ENCODE measurements at places on chromosomes 12 and 14.

DNA sequence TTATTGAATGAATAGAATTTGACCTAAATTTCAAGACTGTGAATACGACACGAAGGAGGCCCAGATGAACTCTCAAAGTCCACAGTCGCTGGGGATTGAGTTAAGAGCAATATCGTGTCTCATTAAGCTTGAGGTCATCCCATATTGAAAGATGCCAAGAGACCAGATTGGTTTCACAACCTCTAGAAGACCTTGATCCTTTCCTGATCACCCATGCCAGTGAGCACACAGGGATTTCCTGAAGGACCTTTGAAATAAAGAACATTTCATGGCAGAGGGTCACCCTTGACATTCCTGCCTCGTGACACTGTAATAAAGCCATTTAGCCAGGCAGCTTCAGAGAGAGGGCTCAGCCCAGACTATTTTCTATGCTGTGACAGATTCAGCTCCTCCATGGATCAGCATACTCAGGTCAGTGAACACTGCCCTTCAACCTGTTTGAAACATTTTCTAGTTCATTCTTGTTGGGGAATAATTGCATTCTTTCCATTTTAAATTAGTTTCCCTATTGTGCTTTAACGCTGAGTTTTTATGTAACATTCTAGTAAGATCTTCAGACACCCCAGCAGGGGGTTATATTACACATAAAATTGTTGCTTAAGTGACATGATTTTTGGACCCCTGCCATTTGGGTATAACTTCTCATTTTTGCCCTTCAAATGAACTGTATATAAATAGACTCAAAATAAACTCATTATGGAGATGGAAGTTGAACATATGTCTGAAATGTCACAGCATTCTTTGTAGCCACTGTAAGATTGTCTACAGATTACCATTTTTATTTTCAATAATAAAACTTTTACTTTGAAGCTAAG, 213.2 kb downstream of the C12orf50 start:
- no peak for DNase-seq

GRCh38 chr12:94255006-94255405, 106.6 kb downstream of the PLXNC1 start:
- DNase-seq, result no peak

DNA sequence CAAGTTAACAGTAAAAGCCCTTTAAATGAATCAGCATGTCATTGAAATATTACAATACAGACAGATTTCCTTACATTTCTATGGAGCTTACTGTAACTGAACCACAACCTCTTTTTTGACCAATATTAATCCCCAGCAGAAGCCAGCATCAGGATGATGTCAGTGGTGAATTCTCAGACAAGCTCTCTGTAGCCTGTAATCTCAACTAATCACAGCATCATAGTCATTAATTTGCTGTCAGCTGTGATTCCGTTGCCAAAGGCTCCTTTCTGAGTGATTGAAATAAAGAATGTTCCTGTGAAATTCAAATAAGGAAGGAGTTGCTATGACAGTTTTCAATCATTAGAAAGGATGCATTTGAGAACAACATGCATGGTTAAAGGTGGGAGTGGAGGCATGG, 323.1 kb downstream of the PDZRN4 start:
- DNase-seq, result no peak

GRCh38 chr14:52741865-52742264, 11.9 kb downstream of the STYX start:
- no peak for DNase-seq
